Activated CD4-positive, alpha-beta T cell treated with anti-CD3 and anti-CD28 coated beads for 48 hours (primary cell): ENCODE measurements at places on chromosomes 1 and 21.

GRCh38 chr21:38036016-38036415 is 119.8 kb upstream of the KCNJ6 start:
- DNase-seq: no peak

DNA sequence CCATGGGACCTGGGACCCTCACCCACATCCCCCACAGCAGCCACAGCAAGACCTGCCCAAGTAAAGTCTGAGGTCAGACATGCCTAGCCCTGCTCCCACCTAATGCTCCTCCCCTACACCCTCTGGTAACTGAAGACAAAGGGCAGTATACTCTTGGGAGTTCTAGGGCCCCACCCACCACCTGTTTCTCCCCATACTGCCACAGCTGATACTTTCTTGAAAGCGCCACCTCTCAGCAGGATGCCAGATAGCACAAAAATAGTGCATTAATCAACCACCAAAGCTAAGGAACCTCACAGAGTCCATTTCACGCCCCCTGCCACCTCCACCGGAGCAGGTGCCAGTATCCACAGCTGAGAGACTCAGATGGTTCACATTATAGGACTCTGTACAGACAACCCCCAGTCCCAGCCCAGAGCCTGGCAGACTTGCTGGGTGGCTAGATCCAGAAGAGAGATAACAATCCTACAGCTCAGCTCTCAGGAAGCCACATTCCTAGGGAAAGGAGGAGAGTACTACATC is 238.1 kb downstream of the LRRC40 start:
- no peak for DNase-seq

GRCh38 chr1:228341450-228341813 is 65.2 kb downstream of the TRIM11 start:
- no peak for DNase-seq

- no peak for DNase-seq
Measured at GRCh38 chr1:2042830-2043773, 7.1 kb upstream of the PRKCZ start.

DNA sequence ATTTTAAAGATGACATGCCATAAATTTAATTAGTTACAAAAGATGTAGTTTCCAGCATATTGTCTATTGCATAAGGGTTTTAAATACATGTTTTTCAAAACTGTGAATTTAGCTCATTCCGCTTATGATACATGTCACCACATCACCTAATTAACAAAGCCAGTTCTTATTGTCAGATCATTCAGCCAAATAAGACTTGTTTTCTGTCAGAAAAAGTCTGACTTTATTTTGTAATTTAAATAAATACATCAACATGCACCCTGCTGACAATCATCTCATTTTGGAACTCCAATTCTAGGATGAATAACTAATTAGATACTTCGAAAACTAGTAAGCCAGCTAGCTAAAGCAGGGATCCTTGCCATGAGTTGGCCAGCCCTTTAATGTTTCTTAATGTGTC is 110.9 kb upstream of the APP start:
- no peak for DNase-seq

GRCh38 chr1:163047951-163048659 is 21.1 kb upstream of the RGS4 start:
- no peak for DNase-seq

DNA sequence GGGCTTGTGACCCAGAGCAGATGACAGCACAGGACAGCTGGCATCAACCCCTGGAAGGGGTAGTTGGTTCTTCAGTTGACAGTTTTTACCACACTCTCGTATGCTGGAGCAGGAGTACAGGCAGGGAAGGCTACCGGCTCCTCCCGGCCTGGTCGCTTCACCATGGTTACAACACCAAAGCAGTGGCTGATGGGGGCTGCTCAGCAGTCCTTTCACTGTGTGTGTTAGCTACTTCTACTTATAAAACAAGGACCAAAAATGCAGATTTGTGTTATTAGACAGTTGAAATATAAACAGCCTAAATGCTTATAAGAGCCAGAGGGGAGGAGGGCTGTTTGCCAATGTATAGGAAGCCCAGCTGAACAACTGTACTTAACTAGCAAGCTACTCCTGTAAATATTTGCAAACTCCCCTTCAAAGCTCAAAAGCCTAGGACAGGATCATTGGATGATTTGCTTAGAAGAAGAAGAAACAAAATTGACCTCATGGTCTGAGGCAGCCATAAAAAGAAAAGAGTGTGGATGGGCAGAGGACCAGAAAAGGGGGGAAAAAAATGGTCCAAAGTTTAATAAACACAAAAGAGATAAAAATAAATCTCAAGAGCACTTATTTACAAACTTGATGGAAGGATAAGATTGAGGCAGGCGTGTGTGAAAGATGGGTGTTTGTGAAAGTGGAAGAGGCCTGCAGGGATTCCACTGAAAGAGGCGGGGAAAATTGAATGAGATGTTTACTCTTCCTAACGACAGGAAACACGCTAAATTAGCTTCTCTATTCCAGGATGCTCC is 57.1 kb downstream of the TGFB2 start:
- DNase-seq: no peak

- DNase-seq: peak; percentile 73
Measured at GRCh38 chr1:36306210-36306901, at the start of gene SH3D21. SH3D21 (plus strand) TSS chr1:36306368; CDS start chr1:36306421, 53 bp downstream.

- DNase-seq: no peak
Measured at GRCh38 chr1:177223359-177223758, 52.6 kb downstream of the BRINP2 start.

DNA sequence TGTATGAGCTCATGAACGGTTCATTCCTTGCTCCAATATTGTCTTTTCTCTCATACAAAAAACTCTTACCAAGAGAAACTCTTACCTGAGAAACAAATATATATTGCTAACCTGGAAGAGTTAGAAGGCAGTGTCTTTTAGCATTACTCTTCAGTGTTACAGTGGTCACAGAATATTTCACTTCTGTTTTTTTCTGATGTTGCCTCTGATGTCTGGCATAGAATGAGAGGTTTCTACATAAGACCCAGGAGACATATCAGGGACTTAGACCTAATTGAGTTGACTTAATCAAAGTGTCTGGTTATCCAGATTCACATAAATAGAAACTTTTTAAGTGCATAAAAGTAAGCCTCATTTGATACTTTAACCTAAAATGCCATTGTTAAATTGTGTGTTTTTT is 923.8 kb downstream of the TTLL7 start:
- no peak for DNase-seq

- DNase-seq: no peak
Measured at GRCh38 chr1:165679282-165680036, 18.9 kb downstream of the ALDH9A1 start.

GRCh38 chr1:53868565-53868964 is 21.0 kb downstream of the YIPF1 start:
- DNase-seq: no peak

GRCh38 chr1:175479521-175480342 is 263.7 kb downstream of the TNR start:
- DNase-seq: no peak

- no peak for DNase-seq
Measured at GRCh38 chr1:228733576-228733975, 1.7 kb upstream of the RHOU start.
